ENCODE measurements at places on chromosomes 2 and 18.

DNA sequence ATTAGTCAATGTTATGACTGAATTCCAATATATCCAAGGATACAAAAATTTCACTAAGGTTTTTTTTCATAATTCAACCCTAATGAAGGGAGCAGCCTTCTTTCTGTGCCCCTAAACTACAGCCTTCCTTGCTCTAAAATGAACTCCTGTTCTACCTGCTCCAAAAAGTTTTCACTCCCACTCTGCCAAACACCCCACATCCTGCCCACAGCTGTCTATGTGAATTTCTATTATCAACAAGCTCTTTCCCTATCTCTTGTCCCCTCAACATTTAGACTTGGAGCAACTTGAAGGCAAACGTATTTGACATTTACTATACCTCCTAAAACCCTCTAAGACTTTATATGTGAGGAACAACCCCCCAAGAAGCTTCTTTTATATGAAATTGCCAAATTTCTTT, 2.5 kb downstream of the STAT4 start:
- DNase-seq: no peak

GRCh38 chr2:174972924-174973323, 32.3 kb downstream of the CHN1 start:
- DNase-seq: no peak

- DNase-seq: no peak
These were observed 2.6 kb upstream of the TNFAIP6 start for GRCh38 chr2:151354807-151355206.

DNA sequence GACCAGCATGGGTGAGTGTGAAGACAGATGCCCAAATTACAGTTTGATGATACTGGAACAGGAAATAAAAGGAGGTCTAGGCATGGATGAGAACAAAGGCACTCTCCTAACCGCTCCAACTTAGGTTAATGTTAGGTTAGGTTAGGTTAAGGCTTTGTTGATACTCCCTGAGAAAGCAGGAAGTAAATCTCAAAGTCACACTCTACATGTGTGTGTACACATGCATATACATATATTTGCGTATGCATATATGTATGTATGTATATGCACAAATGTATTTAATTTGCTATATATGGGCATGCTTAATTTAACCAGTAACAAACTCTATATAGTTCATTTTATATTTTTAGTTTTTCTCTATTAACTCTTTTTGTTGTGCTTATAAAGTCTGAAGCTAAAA, 139.3 kb downstream of the UPP2 start:
- DNase-seq: no peak

DNA sequence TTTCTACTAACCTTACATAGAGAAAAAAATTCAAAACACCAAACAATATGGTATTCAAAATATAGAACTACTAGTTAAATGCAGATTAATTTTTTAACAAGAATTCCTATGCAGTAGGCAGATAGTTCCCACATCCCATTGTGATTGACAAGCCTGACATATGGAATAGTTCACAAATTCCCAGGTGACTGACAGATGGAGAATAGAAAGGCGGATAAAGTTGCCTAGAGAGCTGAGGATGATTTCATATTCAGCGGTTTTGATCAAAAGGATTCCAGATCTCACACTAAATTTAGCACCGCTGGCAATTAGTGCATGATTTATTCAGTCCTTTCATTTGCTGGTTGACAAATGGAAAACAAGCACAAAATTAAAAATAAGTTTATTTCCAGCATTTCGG, 733.7 kb upstream of the POU3F3 start:
- DNase-seq: no peak

- no peak for DNase-seq
These were observed 10.3 kb downstream of the ITGA6 start for GRCh38 chr2:172437419-172438341.

GRCh38 chr2:67346718-67347407, 50.3 kb upstream of the ETAA1 start:
- DNase-seq: no peak

DNA sequence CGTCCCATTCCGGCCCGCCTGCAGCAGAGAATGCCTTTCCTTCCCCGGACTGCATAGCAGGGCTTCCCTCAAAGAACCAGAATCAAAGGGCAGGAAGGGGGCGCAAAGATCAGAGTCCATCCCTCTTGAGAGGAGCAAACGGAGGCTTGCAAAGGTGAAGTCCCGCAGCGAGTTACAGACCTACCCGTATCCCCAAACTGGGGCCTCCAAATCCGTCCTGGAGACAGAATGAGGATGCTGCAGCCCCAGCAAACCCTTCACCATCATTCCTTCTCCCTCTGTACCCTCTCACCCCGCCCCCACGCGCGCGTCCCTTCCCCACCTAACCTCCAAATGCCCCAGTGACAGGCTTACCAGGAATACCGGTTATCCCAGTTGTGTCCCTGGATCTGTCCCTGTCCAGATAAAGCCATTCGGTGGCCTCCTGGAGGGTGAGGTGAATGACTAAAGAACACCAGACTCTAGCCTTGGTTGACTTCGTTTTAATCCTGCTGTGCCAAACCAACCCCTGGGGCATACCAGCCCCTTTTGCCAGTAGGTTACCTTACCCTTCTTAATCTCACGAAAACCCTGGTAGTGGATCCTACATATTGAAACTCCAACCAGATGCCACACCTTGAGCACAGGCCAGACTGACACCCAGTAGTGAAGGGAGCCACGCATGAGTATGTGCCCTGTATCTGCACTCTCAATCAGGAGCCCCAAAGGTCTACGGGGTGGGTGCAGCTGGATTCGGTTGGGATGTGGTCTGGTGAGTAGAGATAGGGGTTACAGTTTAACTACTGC, 961 bp upstream of the SLC40A1 start:
- DNase-seq: no peak

GRCh38 chr2:127740665-127741288, 39.5 kb downstream of the SFT2D3 start:
- no peak for DNase-seq

All from stimulated activated CD8-positive, alpha-beta memory T cell treated with anti-CD3 and anti-CD28 coated beads, Interleukin-4, amount 100 ng/mL, for 1 hour (primary cell).